ENCODE measurements at places on chromosomes 6 and 20. TPM values are rescaled to one million over a fixed set of nuclear protein-coding genes. Genes with fewer than 3 reads are reported as not detected.

The PRELID3B gene
- total RNA-seq: 181 TPM

The RIPOR3 gene
- total RNA-seq: not detected

The THBD gene
- 3.1 TPM for total RNA-seq

The SMIM29 gene
- total RNA-seq: 25.8 TPM

The ARMH2 gene
- total RNA-seq: not detected

The NINL gene
- total RNA-seq: 11.5 TPM

The PXDC1 gene
- total RNA-seq: 46.2 TPM

The GJA10 gene
- total RNA-seq: not detected

The PLAGL2 gene
- 4.4 TPM for total RNA-seq

The SIRPD gene
- 0.18 TPM for total RNA-seq

The LINC00237 gene
- total RNA-seq: not detected

The PCMTD2 gene
- total RNA-seq: 45.7 TPM

The IP6K3 gene
- total RNA-seq: not detected

The CCDC170 gene
- not detected for total RNA-seq

The CST11 gene
- total RNA-seq: not detected

The SNAI1 gene
- total RNA-seq: 5.4 TPM

The SLCO4A1 gene
- 162 TPM for total RNA-seq

The GDAP1L1 gene
- total RNA-seq: not detected

The RHAG gene
- not detected for total RNA-seq

The HLA-G gene
- not detected for total RNA-seq

The IL17F gene
- total RNA-seq: not detected

The WFDC12 gene
- total RNA-seq: not detected

The ADGRF4 gene
- 4.2 TPM for total RNA-seq

The PTCRA gene
- total RNA-seq: not detected

The CTCFL gene
- not detected for total RNA-seq

The CDH26 gene
- 1.2 TPM for total RNA-seq

The FAM162B gene
- not detected for total RNA-seq

The FAM217A gene
- not detected for total RNA-seq

The PRPH2 gene
- not detected for total RNA-seq

The TULP1 gene
- not detected for total RNA-seq

The AKAP12 gene
- 146 TPM for total RNA-seq

The LAMA2 gene
- total RNA-seq: 0.22 TPM

The DUSP15 gene
- total RNA-seq: not detected

The PCK1 gene
- not detected for total RNA-seq

The CAGE1 gene
- not detected for total RNA-seq

The ULBP1 gene
- 0.86 TPM for total RNA-seq

Data from PC-3 (cell line).